ENCODE measurements at places on chromosomes 4 and X.

DNA sequence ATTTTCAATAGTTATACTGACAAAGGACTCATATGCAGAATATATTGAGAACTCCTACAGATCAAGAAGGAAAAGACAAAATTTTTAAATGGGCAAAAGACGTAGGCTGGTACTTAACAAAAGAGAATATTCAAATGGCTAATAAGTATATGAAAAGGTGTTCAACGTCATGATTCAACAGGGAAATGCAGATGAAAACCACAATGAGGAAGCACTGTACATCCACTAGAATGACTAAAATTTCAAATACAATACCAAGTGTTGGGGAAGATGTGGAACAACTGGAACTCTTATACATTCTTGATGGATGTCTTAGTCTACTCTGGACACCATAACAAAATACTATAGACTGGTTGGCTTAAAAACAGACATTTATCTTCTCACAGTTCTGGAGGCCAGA lies 1.3 kb upstream of the MRFAP1L1 start:
- no peak for DNase-seq

- DNase-seq, result no peak
Observed at GRCh38 chr4:106422766-106423165, 54.2 kb upstream of the GIMD1 start.

GRCh38 chr4:152464030-152464823 lies 71.7 kb downstream of the FBXW7 start:
- no peak for DNase-seq

GRCh38 chr4:185847352-185848097 lies 35.5 kb upstream of the SORBS2 start:
- DNase-seq, result peak; percentile 74

DNA sequence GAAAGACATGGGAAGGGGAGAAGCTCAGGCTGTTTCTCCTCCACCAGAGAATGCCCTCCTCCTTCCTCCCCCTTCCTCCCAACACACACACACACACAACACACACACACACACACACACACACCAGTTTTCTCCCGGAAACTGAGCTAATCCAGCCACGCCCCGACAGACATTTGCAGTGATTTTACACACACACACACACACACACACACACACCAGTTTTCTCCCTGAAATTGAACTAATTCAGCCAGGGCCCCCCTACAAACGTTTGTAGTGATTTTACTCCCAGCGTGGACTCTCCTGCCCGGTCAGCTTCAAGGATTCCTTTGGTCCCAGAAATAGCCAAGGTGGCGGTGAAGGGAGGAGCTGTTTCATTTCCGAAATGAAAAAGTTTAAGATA lies 32.9 kb upstream of the STX18 start:
- peak; percentile 77 for DNase-seq

GRCh38 chr4:139528377-139529005 lies 27.5 kb downstream of the SETD7 start:
- DNase-seq, result peak; percentile 89

GRCh38 chr4:159735281-159736207 lies 632.7 kb downstream of the RAPGEF2 start:
- no peak for DNase-seq

DNA sequence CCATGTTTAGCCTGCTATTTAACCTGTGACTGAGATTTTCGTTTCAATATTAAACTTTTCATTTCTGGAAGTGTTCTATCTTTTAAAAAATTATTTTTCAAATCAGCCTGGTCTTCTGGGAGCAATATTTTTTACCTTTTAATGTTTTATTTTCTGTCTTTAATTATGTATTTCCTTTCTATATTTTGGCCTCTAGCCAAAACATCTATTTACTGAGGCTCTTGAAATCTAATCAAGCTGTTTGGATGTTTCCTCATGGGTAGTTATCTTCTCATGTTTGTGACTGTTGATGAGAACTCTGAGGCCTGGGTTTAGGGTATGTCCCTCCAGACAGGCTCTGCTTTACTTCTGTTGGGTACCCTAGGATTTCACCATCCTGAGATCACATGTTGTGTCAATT lies 10.3 kb upstream of the SLC10A4 start:
- DNase-seq, result no peak

DNA sequence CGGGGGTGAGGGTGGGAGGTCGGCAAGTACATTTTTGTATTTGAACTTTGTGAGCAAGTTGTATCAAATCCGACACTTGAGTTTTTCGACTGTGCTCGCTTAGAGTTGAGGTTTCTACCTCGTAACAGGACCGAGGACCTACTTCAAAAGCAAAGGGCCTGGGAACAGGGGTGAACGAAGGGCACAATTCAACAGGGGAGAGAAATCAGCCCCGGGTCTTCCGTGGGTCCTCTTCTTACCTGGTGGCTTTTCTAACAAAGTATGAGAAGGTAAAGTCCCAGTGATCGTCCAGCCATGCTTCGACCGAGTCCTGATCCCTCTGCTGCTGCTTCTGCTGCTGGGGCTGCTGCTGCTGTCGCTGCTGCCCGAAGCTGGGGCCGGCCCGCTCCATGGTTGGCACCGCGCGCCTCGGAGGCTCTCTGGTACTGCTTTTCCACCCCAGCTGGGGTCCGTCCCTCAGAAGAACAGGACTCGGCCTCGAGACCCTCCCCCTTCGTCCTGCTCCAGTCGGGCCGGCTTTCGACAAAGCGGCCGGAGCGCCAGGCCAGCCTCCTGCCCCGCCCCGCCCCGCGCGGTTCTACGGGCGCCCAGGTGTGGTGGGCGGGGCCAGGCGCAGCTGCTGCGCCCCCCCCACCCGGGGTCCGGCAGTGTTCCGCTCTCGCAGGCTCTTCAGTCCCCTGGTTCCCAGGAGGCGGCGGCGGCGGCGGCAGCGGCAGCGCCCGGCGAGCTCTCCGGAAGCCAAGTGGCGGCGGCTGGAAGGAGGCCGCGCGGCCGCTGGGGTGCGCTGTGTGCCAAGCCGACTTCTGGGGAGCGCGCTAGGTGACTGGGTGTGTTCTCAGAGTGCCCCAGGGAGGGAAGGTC lies at the start of gene PDE5A:
Gene PDE5A (minus strand): TSS at position 524 of the 861 bp plus-strand sequence. CDS start 133 bp downstream, at position 391.
- peak; percentile 77 for DNase-seq

GRCh38 chr4:11598591-11598990 lies 169.9 kb upstream of the HS3ST1 start:
- DNase-seq, result no peak

DNA sequence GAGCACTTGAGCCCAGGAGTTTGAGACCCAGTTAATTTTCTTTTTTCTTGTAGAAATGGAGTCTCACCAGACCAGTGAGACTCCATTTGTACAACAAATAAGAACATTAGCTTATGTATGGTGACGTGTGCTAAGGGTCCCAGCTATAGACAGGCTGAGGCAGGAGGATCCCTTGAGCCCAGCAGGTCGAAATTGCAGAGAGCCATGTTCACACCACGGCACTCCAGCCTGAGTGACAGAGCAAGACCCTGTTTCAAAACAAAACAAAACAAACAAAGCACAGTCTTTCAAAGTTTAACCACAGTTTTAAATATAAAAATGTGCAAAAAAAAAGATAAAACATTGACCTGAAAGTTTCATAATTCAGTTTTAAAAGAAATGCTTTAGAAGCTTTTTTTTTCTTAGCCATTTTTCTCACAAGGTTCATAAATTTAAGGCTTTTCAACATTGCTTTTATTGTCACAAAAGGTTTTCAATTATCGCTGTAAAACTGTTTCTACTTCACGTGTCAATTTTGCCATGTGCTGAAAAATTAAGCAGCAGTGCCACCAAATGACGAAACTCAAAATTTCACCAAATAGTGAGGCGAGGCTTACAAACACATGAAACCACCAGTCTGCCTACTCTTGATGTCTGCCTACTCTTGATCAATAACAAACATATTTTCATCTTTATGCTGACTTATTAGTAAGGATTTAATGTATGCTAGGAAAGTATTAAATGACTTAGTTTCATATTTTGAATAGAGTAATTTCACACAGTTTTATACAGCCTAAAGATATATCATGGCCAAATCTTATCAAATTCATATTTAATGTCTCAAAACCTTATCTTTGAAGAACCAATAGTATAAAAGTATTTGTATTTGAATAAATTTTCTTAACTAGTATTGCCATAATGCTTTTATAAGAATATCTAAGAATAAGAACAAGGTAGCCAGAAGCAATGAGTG lies 126.3 kb downstream of the NEK1 start:
- DNase-seq, result peak; percentile 81

DNA sequence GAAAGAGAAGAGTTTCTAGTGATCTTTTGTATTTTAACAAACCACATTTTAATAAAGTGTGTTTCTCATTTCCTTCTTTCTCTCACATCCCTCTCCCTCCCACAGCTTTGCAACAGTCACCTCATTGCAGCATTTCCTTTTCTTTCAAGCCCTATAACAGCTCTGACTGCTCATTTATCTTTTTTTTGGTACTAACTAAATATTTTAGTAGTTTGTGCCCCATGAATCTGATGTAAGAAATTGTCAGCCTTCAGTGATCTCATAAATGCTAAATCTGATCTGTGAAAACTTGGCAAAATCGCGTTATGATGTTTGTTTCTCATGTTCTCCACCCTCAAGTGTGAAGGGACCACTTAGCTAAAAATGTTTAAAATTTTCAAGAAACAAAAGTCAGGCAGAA lies 258.5 kb upstream of the SLIT2 start:
- peak; percentile 65 for DNase-seq

DNA sequence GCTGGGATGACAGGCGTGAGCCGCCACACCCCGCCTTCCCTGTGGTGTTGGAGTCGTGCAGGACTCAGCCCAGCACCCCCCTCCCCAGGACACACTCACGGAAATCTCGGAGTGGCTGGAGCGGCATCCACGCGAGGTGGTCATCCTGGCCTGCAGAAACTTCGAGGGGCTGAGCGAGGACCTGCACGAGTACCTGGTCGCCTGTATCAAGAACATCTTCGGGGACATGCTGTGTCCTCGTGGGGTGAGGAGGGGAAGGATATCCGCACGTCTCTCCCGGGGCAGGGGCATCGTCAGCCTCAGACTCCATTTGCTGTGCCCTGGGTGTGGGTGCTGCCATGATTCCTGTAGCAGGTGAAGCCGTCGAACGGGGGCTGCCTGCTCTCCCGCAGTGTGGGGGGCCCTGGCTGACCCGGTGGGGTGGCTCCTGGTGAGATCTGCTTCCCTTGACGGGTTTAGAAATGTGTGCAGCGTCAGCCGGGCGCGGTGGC lies 10.3 kb downstream of the PLCXD1 start:
- no peak for DNase-seq

DNA sequence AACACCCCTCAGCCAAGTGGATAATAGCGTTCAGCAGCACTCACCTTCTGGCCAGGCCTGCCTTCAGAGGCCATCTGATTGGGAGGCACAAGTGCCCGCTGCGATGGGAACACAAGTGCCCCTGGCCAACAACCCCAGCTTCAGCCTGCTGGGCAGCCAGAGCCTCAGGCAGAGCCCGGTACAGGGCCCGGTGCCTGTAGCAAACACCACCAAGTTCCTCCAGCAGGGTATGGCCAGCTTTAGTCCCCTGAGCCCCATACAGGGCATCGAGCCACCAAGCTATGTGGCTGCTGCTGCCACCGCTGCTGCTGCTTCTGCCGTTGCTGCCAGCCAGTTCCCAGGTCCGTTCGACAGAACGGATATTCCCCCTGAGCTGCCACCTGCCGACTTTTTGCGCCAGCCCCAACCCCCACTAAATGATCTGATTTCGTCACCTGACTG lies 55.9 kb upstream of the MTM1 start:
- no peak for DNase-seq

DNA sequence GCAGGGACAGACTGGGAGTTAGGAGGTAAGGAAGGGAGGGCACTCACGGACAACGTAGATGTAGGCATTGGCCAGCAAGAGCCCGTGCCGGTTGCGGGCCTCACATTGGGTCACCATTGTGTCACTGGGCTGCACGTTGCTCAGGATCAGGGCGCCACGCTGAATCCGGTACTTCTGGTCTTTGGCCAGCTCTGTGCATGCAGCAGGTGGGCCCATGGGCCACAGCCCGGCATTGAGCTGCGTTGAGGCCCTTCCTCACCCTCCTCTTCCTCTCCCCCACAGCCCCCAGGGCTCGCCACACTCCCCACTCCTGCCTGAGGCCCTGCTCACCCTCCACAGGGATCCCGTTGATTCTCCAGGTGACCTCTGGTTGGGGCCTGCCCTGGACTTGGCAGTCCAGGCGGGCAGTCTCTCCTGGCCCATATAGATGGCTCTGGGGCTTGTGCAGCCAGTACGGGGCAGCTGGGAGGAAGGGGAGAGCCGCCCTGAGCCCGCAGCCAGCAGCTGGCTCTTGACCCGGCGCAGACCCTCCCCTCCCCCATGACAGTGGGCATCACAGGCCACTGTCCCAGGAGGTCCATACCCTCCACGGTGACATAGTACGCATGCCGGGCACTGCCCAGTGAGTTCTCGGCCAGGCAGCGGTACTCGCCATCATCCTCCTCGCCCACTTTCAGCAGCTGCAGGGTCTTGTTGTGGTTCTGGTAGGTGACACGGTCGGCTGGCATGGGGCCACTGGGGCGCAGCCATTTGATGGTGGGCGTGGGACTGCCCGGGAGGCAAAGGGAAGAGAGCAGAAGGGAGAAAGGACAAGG lies 16.3 kb downstream of the L1CAM start:
- DNase-seq, result no peak
